Hematopoietic multipotent progenitor cell treated with erythropoietin and hydrocortisone succinate and interleukin-3 and kit ligand, for 6 days (in vitro differentiated cells): ENCODE measurements at places on chromosomes 4 and X.

GRCh38 chrX:45716750-45717149 is 516.1 kb upstream of the DIPK2B start:
- DNase-seq: no peak

DNA sequence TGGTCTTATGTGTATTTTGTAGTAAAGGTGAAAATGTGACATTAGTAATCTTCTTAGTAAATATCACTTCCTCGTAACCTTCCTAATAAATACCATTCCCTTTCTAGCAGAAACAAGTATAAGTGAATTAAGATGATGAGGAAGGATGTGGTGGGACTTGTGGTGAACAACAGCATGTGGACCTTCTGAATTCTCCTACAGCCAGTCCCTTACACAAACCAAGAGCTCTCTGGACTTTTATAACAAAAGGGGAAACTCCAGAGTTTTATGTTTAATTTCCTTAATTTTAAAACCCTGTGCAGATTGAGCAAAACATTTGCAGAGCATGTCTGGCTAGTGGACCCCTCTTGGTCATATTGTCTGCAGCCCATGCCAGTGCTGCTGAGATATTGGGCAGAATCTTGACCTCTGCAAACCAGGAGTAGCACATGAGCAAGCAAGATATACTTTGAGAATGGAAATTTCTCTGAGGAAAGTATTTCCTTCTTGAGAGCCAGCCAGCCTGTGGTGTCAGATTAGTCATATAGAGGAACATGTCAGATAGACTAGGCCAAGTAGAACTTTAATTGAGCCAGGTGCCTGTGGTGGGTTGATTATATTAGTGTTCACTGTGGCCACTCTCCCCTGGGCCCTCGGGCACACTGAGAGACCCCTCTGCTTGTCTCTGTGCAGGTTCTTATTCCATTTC is 328.2 kb downstream of the DKK2 start:
- peak; percentile 22 for DNase-seq

DNA sequence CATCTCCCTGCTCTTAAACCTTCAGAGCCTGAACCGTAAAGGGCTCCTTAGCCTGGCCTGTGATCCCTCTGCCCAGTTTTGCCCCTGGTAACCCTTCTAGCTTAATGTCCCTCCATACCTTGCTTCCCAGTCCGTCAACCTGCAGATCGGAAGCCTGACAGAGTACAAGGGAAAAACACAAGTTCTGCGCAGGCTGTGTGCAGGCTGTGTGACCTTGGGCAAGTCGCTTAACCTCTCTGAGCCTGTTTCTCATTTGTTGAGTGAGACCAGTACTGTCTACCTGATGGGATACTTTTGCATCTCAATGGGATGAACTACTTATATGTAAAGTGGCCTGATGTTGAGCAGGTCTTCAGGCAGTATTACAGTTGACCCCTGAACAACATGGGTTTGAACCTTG is 1.7 kb downstream of the NSDHL start:
- no peak for DNase-seq

- no peak for DNase-seq
Observed at GRCh38 chr4:129966175-129966574, 870.2 kb downstream of the C4orf33 start.

DNA sequence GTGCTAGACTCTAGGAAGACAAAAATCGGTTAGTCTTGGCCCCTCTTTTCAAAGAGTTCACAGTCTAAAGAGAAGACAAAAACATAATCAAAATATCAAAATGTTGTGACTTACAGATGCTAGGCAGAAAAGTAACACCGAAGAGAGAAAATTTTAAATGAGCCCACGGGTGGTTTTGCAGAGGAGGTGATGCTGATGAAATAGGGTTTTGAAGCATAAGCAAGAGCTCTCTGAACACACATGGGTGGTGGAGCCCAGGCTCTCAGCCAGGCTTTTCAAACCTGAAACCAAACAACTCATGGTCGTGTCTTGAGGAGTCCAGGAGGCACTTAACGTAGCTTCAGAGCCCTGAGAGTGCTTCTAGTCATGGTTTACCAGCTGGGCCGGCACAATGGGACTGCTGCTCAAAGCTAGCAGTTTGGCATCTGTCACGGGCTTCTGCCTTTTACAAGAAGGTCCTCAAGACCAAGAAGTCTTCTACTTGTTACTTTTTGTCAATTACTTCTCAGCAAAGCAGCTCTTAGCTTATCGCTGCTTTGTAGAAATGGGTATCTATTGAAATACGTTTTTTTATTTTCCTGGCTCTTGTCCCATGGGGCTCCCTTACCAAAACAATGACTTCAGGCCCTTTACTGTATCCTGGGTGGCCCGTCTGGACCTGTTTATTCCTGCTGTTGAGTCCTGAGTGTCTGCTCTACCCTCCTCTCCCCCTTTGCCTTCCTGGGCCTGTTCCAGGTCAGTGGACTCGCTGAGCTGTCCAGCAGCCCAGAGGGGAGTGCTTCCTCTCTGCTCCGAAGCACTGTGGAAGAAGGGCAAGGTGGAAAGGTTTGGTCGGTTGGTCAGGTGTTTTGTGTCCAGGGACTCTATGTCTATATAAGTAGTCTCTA is 69.5 kb downstream of the TNIP2 start:
- DNase-seq: no peak

DNA sequence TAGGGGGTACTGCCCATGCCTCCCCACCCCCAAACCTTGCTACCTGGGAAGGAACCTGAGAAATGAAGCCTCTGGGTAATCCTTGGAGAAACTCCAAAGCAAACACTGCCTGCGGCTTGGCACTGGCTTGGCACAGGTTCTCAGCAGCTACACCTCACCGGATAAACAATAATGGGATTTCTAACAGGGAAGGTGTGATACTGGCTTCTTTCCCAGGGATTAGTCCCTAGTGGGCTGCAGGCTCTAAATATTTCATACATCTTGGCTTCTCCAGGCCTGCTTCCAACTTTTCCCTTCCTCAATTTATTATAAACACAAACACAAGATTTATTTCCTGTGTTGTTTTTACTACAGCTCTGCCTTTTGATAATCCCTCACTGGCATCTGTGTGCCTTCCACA is 12.5 kb downstream of the SEC24D start:
- no peak for DNase-seq

DNA sequence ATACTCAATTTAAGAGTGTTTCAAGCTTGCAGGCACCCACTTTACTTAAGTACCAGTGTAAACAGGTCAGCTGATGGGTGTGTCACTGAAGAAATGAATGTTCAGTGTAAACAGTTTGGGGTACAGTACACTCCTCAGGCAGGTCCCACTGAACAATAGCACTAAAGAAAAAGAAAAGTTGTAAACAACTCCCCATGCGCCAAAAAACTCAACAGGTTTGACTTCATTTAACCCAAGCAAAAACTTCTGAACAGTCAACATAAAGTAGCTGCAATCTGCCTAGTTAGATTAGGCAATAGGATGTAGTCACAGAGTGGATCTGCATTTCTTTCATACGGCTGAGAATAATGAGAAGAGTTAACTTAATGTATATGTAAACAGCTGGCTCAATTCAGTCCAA is 93.2 kb downstream of the FAM13A start:
- DNase-seq: no peak
